ENCODE measurements at places on chromosomes 1 and 21. TPM values are rescaled to one million over a fixed set of nuclear protein-coding genes. Genes with fewer than 3 reads are reported as not detected.
A peak's percentile ranks its signal among the peaks of the same experiment; 100 is the strongest.

GRCh38 chr1:241308471-241308870, 48.5 kb downstream of the RGS7 start:
- H3K36me3 ChIP-seq = no peaks in the 10 kb centered on the region
- no peak for DNase-seq
- no peaks in the 10 kb centered on the region for H3K4me1 ChIP-seq
- H3K27ac ChIP-seq = no peak overlapping the region
- no peaks in the 10 kb centered on the region for H3K27me3 ChIP-seq
- no peak overlapping the region for H3K4me3 ChIP-seq

The CA14 gene
- not detected for total RNA-seq

GRCh38 chr1:113808450-113809195, 3.7 kb downstream of the RSBN1 start:
- peak overlapping the region; percentile 98 for H3K4me3 ChIP-seq
- no peak for DNase-seq
- H3K27me3 ChIP-seq = no peaks in the 10 kb centered on the region
- peak overlapping the region; percentile 15 for H3K27ac ChIP-seq
- H3K36me3 ChIP-seq = peaks cover 45% of the 10 kb centered on the region

DNA sequence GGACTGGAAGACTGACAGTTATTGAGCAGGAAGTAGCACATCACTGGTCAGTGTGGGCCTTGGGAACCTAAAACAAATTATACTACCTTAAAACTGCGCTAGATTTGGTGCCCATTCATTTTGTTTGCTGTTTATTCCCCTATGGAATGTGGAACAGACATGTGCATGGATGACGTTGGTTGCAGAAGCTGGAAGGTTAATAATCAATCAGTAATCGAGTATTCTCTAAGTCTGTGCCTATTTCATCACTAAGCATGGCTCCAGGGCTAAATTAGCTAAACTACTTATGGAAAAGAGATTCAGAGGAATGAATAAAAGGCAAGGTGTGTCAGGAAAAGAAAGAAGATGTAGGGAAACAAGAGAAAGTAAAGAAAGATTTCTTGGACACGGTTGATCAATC, 33.5 kb upstream of the DPT start:
- H3K4me3 ChIP-seq = no peak overlapping the region
- no peaks in the 10 kb centered on the region for H3K36me3 ChIP-seq
- no peaks in the 10 kb centered on the region for H3K4me1 ChIP-seq
- H3K27me3 ChIP-seq = peaks cover 7% of the 10 kb centered on the region
- DNase-seq = no peak

GRCh38 chr1:207944571-207944970, 33.6 kb upstream of the CD34 start:
- peaks cover 20% of the 10 kb centered on the region for H3K27me3 ChIP-seq
- no peak overlapping the region for H3K4me3 ChIP-seq
- no peak overlapping the region for H3K27ac ChIP-seq
- no peaks in the 10 kb centered on the region for H3K36me3 ChIP-seq
- no peaks in the 10 kb centered on the region for H3K4me1 ChIP-seq
- DNase-seq = no peak

The SMIM11 gene
- 2.5 TPM for total RNA-seq

DNA sequence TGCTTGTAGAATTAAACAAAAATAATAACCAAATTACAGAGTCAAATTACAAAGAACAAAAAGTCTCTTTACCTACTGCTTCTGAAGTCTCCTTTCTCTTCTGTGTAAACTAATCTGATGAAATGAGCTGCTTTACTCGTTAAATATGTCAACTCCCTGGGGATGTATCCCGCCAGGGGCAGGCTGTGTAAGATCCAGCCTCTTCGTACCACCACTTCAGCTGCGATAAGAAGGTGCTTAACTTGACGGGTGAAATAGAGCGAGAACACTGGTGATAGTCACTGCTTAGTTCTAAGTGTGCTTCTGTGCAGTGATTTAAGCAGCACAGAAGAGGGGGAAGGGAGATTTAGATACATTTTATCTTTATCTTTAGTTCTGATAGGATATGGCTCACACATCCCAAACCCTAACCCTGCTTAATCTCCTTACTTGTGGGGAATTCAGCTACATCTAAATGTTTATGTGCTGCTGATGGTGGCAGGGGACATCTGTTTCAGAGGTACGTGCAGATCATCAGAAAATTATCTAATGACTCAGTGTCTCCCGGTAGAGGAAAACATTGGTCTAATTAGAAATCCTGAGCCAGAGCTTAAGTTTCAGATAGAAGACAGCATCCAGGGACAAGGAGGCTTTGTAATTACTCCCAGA, 46.0 kb downstream of the RHOU start:
- no peak overlapping the region for H3K4me3 ChIP-seq
- no peak for DNase-seq
- H3K36me3 ChIP-seq = no peaks in the 10 kb centered on the region

- H3K4me1 ChIP-seq = no peaks in the 10 kb centered on the region
- no peak for DNase-seq
- no peaks in the 10 kb centered on the region for H3K27me3 ChIP-seq
Observed at GRCh38 chr1:107692580-107693345, 272.2 kb downstream of the VAV3 start.

DNA sequence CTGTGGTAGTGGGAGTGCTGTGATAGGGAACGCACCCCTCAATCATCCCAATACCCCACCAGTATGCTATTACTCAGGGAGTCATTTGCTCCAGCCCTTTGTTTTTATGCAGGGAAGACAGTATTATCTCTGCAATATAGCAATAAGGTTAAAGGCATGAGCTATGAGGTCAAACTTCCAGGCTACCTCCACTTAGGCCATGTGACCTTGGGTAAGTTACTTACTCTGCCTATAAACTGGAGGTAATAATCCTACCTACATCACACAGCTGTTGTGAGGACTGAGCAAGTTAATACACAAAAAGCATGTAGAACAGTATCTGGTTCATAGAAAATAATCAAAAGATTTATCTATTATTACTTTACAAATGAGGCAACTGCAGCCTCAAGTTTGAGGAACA, 30.1 kb downstream of the MEF2D start:
- no peaks in the 10 kb centered on the region for H3K27me3 ChIP-seq
- peaks cover 55% of the 10 kb centered on the region for H3K36me3 ChIP-seq
- no peak overlapping the region for H3K27ac ChIP-seq

The IRF6 gene
- total RNA-seq = 0.21 TPM

DNA sequence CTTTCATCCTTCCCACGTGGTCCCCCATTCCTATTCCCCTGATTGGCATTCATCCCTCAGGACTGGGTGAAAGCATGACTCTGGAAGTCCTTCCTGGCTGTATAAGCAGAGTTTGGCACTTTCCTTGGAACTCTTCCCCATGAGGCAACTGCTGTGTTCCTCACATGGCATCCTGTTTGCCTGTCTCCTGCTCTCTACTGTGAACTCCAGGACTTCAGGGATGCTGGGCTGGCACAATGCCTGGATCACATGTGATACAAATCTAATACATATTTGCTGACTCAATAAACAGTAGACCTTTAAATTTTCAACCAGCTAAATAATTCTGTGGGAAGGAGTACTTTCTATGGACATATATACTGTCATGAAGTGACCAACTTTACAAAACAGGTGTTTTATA, 46.8 kb upstream of the EDEM3 start:
- no peak overlapping the region for H3K4me3 ChIP-seq
- H3K36me3 ChIP-seq = peaks cover 8% of the 10 kb centered on the region
- no peak overlapping the region for H3K27ac ChIP-seq
- no peaks in the 10 kb centered on the region for H3K27me3 ChIP-seq
- DNase-seq = no peak

DNA sequence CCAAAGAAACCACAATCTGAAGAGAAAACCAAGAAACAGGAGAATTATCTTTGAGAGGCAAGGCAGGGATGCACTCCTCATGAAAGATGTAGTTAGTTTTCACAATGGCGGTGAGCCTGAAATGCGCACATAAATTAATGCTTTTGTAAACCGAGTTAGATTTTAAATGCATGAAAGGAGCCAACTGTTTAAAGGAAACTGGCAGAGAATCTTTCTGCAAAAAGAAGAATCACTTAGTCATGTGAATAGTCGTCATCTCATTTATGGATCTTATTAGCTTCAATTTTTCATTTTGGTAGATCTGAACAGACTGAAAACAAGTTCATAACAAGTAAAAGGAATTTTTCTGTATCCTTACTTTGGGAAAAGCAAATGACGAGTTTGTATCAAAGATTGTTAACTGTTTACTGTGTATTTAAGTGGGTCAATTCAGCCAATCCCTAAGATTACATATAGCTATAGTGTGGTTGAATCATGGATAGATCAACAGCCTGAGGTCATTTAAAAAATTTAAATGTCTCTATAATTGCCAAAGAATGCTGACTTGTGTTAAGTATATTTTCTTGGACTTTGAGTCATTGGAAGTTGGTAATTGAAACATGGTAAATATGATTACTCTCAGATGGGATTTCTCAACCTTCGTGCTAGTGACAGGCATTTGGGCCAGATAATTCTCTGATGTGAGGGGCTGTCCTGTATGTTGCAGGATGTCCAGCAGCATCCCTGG, 226.6 kb upstream of the KAZN start:
- no peaks in the 10 kb centered on the region for H3K4me1 ChIP-seq
- H3K27me3 ChIP-seq = no peaks in the 10 kb centered on the region
- H3K36me3 ChIP-seq = no peaks in the 10 kb centered on the region
- DNase-seq = no peak

DNA sequence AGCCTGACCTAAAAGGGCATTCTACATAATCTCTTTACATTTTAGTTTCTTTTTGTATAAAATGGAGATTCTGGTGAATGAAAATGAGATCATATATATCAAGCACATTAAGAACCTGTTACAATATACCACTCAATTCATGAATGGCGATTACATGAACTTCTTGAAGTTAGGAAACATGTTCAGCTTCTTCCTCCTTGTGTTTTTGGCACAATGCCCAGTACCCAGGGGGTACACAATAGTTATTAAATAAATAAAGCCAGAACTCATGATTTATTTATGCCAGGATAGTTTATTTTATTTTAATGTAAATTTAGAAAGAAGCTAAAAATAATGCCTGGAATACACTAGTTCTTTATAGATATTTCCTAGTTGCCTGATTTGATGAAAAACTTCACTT, 186.0 kb upstream of the PTGFR start:
- H3K36me3 ChIP-seq = no peaks in the 10 kb centered on the region
- no peaks in the 10 kb centered on the region for H3K4me1 ChIP-seq
- H3K27me3 ChIP-seq = no peaks in the 10 kb centered on the region
- H3K27ac ChIP-seq = no peak overlapping the region
- DNase-seq = no peak

The KRTAP7-1 gene
- total RNA-seq = not detected

The LRRC38 gene
- not detected for total RNA-seq

The ALPL gene
- total RNA-seq = not detected

DNA sequence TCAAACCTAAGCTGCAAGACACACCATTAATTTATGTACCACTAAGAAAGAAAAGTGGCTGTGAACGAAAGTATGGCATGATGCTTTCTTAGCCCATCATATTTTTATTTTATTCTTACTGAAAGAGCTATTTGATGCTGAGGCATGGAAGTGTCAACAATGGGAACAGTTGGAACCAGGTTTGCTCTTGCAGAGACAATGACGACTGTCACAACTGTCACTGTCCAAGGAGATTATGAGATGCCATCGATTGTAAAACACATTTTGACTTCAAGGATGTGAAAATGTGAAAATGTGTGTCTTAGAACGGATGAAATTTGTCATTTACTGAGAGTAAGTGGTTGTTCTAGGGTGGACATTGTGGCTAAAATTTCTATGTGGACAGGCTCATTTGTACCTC, 2.8 kb upstream of the ACTL8 start:
- no peak overlapping the region for H3K27ac ChIP-seq
- no peaks in the 10 kb centered on the region for H3K4me1 ChIP-seq
- H3K36me3 ChIP-seq = peaks cover 5% of the 10 kb centered on the region
- DNase-seq = no peak

The SOD1 gene
- total RNA-seq = 234 TPM

GRCh38 chr1:154703170-154703569, 95.2 kb upstream of the ADAR start:
- H3K4me1 ChIP-seq = peaks cover 4% of the 10 kb centered on the region
- DNase-seq = no peak
- no peak overlapping the region for H3K4me3 ChIP-seq
- H3K36me3 ChIP-seq = no peaks in the 10 kb centered on the region

- DNase-seq = no peak
- peaks cover 14% of the 10 kb centered on the region for H3K27me3 ChIP-seq
- H3K36me3 ChIP-seq = no peaks in the 10 kb centered on the region
Observed at GRCh38 chr1:162336621-162337285, 39.9 kb downstream of the SPATA46 start.

DNA sequence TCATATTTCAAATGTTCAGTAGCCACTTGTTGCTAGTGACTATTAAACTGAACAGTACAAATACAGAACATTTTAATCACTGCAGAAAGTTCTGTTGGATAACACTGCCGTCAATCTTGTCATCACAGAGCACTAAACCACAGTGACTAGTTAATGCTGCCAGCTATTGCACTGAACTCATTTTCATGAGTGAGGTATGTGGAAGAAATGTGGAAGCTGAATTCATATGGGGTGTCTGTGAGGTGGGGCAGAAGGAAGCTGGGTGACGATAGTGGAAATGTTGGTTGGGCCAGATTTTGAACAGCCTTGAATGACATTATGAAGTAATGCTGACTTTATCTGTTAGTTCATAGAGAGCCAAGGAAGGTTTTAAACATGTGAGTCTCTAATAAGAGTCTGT, 49.6 kb downstream of the OSBPL9 start:
- H3K36me3 ChIP-seq = no peaks in the 10 kb centered on the region
- no peaks in the 10 kb centered on the region for H3K27me3 ChIP-seq
- H3K4me3 ChIP-seq = no peak overlapping the region
- H3K4me1 ChIP-seq = no peaks in the 10 kb centered on the region
- H3K27ac ChIP-seq = no peak overlapping the region
- DNase-seq = no peak

The HAPLN2 gene
- not detected for total RNA-seq

- no peak overlapping the region for H3K4me3 ChIP-seq
- peaks cover 1% of the 10 kb centered on the region for H3K4me1 ChIP-seq
- H3K27me3 ChIP-seq = no peaks in the 10 kb centered on the region
- no peak for DNase-seq
- no peak overlapping the region for H3K27ac ChIP-seq
Observed at GRCh38 chr1:84265867-84266266, 35.6 kb upstream of the SAMD13 start.

The MAP3K7CL gene
- total RNA-seq = 3.4 TPM

DNA sequence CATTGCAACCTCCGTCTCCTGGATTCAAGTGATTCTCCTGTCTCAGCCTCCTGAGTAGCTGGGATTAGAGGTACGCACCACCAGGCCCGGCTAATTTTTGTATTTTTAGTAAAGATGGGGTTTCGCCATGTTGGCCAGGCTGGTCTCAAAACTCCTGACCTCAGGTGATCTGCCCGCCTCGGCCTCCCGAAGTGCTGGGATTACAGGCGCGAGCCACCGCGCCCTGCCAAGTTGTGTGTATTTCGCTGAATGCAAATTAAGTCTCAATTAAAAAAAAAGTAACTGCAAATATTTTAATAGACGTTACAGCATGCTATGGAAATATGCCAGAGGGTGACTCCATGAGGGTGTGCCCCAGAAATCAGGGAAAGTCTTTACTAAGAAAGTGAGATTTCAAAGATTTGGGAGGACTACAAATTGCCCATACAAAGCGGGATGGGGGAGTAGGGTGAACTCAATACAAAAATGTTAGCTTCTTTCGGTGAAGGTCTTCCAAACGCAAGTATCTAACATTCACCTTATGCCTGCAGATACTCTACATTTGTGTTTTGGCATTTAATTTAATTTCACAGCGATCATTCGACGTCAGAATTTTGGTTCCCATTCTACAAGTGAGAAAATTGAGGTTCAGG, 85.6 kb downstream of the NKAIN1 start:
- H3K4me3 ChIP-seq = peak overlapping the region; percentile 89
- H3K27ac ChIP-seq = peak overlapping the region; percentile 10
- peaks cover 9% of the 10 kb centered on the region for H3K4me1 ChIP-seq
- peaks cover 6% of the 10 kb centered on the region for H3K27me3 ChIP-seq

Data from activated CD8-positive, alpha-beta T cell treated with anti-CD3 and anti-CD28 coated beads, Interleukin-2, amount 10 ng/mL, durations not matched to agents 7 days and 5 days (primary cell).